ENCODE measurements at places on chromosomes 5 and 9.

DNA sequence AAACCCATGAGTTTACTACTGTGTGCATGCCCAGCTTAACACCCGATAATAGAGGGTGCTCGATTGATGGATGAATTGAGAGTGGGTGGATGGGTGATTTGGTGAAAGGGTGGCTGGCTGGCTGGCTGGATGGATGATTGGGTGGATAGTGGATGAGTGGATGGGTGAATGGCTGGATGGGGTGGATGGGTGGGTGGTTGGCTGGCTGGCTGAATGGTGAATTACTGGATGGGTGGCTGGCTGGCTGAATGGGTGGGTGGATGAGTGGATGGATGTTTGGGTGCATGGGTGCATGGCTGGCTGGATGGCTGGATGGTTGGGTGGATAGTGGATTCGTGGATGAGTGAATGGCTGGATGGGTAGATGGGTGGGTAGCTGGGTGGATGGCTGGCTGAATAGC, 201.1 kb downstream of the IRX1 start:
- no peak for DNase-seq

DNA sequence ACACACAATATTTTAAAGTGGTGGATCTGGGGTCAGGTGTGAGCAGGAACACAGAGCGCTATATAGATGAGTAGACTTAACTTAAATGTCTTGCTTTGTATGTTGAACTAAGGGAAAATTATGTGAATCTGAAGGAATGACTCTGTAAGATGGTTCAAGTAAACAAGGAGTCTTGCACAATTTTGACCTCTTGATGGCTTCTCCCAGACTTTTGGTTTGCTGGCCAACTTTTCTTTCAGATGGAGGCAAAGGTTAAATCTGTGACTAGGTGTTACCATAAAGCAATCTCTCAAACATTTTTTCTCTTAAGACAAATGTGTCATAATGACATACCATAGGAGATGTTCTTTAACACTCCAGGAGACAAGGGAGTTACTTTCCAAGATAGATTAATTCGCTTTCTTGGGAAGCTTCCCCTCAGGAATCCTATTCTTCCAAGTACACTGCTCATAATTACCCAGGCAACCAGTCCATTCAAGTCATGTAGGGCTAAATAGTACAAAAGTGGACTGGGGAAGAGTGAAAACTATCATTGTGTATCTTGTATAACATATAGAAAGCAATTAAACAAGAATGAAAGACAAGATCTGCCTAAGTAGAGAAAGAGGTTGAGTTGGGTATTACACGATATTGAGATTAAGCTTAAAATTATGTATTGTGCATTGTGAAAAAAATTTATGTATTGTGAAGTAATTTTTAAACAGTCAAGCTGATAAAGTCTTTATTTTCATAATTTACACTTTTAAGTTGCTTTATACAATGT, 60.3 kb upstream of the SLC27A6 start:
- no peak for DNase-seq

DNA sequence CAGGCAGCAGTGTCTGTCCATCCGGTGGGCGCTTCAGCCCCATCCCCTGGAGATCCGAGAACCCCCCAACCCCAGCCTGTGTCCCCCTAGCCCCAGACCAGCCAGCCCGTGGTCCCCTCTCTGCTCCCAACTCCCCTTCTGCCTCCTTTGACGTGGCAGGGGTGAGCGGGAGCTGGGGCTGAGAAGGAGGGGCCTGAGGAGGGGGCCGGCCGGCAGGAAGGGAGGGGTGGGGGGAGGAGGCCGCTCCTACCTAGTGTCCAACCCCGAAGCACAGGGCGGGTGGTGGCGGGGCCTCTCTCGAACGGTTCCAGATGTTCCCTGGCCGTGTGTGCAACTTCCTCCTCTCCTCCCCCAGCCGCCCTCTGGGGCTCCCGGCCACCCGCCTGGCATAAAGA, 31.0 kb downstream of the GOLGA2 start:
- peak; percentile 22 for DNase-seq

- DNase-seq = no peak
Measured at GRCh38 chr9:98887918-98888510, 55.7 kb upstream of the COL15A1 start.

DNA sequence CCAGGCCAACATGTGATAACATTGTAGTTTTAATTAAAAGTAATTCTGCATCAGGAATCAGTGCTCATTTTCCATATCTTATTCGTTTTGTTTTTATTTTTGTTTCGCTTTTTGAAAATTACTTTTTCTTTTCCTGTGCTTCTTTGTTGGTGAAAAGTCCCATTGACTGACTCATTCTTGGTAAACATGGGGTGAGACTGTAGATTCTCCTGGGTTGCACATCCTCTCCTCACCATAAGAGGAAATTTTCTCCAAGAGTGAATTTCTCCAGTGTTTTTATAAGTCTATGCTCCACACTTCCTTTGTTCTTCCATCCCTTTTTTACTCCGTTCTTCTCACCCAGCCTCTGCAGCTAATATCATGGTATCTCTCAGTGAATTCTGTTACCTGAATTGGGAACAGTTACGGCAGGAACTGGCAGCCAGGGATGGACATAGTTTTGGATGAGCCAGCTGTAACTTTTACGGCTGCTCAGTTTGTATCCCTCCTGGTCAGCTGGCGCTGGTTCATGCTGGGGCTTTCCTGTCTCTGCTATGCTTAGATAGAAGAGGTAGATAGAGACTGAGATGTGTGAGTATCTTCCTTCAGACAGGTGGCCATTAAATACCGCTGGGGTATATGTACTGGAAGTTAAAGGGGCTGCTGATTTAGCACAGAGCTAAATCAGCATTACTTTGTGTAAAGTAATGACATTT, 80.0 kb downstream of the MAN2A1 start:
- DNase-seq = no peak

DNA sequence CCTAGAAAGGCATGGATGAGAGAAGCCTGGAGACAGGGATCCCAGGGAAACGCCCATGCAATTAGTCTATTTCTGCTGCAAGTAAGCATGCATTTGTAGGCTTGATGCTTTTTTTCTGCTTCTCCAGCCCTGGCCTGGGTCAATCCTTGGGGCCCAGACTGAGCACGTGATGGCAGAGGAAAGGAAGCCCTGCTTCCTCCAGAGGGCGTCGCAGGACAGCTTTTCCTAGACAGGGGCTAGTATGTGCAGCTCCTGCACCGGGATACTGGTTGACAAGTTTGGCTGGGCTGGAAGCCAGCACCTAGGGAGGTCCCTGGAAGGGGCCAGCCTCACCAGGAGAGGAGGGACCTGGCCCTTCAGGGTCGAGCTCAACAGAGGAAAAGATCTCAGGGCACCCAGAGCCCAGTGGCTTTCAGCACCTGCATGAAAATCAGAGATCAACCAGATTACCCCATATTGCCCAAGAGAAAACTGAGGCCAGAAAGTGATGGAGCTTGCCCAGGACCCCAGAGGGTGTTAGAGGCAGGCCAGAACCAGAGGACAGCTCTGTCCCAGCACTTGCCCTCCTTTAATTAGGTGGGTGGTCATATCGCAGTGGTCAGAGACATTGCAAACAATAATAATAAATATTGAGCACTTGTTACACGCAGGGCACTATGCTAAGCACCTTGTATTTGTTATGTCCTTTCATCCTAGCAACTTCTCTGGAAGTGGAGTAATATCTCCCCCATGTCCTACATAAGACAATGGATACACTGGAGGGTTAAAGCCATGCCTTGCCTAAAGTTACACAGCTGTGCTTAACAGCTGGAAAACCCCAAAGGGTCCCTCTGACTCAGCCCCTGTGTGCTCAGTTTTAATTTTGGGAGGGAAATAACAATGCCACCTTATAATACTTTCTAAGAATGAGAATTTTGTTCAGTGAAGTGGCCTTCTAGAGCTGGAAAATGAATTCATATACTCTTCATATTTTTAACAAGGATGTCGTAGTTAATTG, 67.1 kb downstream of the KLF4 start:
- DNase-seq = peak; percentile 6

Measured in germinal center (tissue), 1 donor.